ENCODE measurements at places on chromosomes 12 and 14.

DNA sequence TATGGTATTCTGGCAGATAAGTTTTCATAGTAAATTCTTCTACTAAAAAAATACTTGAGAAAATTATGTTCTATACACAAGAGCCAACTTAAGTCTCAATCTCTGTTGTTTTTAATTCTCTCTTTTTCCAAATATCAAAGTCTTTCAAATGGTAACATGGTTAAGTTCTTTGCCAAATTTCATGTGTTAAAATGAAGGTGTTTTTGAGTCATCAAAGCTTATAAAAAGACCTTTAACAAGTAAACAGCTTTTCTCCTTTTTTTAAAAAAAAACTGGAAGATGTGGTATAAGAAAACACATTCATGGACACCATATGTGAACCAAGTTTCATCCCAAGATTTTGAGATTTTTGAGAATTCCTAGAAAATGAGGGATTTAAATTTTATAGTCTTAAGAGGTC is 111.3 kb downstream of the FOXG1 start:
- no peak for DNase-seq

GRCh38 chr12:49887536-49888401 is 15.9 kb downstream of the FAIM2 start:
- no peak for DNase-seq

- DNase-seq, result no peak
Measured at GRCh38 chr14:51400139-51400538, 160.1 kb downstream of the TMX1 start.

GRCh38 chr12:121803861-121804416 is at the start of gene SETD1B:
Gene SETD1B (plus strand): TSS chr12:121804009. CDS start chr12:121804738, 729 bp downstream.
- peak; percentile 73 for DNase-seq

GRCh38 chr12:57213763-57214397 is 2.7 kb upstream of the NXPH4 start:
- no peak for DNase-seq

DNA sequence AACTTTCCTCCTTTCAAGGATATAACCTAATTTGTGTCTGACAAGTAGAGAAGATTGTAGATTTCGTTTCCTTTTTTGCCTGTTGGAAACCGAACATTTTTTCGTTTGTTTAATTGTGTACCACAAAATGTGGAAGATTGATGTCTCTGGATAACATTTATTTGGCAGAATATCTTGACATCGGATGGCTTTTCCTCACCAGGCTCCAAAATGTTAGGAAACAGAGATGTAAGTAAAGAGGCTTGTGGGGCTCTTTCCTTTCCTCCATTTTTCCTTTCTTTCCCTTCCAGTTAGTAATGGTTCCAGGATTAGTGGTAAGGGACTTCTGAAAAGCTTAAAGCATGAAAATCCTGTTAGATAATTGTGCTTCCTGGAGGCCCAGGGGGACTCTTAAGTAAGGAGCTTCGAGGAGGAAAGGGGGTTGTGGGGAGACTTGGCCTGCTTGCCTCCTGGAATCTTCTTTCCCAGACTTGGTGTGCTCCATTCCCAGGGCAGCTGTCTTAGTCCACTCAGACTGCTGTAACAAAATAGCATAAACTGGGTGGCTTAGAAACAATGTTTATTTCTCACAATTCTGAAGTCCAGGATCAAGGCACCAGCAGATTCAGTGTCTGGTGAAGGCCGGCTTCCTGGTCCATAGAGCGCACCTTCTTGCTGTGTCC is 243.1 kb upstream of the PWP1 start:
- no peak for DNase-seq

- no peak for DNase-seq
Measured at GRCh38 chr12:68356060-68356695, 24.0 kb upstream of the MDM1 start.

GRCh38 chr12:115947696-115948062 is 329.8 kb downstream of the MED13L start:
- no peak for DNase-seq

DNA sequence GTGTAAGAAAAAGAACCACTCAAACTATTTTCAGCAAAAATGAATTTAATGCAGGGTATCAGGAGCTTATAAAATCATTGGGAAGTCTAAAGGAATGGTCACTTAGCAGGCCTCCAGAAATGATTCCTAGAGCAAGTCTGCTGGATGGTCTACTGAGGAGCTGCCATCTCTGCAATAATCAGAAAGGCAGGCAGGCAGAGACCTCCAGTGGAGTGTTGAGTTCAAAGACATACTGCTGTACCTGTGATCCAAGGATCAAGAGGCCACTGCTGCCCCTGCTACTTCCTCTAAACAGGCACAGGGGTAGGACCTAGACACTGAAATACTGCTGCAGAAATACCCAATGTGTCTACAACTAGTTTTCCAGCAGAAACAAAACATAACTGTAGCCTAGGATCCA is 14.5 kb upstream of the KICS2 start:
- no peak for DNase-seq

DNA sequence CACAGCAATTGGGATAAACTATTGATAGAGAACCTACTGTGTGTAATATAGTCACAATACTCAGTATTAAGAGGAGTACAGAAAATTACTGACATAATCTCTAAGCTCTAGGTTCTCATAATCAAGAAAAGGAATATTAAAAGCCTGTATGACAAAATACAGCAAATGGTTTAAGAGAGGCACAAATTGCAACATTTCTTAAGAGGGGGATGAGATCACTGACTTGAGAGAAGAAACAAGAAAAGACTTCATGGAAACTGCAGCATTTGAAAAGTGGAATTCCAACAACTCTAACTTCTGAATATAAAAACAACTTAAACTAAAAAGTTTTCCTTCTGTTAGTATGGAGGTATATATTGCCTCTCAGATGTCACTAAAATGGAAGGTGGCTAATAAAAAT is 89.7 kb downstream of the NUMB start:
- DNase-seq, result no peak

DNA sequence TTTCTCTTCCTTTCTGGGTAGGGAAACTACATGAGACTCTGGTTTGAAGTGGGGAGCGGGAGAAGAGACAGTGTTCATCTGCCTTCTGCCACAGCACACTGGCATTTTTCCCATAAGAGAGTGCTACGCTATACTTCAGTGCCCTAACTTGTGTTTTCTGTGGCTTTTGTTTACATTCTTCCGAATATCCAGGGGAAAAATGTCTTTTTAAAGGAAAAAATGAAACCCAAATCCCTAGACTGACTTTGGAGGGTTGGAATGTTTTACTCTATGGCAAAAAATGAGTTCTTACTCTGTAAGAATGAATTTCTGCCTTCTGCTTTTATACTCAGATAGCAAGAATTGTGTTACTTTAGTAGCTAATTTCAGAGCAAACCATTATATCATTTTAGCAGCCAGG is 88.1 kb upstream of the TMEM263 start:
- no peak for DNase-seq

- no peak for DNase-seq
Measured at GRCh38 chr12:132610866-132611602, 652 bp upstream of the LRCOL1 start.

DNA sequence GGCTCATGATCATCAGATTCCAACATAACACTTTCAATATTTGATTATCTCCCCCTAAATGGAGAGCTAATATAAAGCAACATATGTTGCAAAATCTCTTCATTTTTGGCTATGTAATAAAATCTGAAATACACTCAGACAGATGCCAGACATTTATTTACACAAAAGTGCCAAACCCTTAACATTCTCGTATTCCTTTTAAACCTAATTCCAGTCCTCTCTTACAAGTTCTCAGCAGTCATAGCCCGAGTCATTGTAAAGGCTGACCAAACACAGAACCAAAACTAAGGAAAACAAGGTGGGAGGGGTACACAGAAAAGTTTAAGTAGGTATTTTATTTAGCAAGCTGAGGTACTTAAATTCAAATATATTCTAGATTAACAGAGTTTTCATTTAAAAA is 81.4 kb downstream of the LRP6 start:
- no peak for DNase-seq

DNA sequence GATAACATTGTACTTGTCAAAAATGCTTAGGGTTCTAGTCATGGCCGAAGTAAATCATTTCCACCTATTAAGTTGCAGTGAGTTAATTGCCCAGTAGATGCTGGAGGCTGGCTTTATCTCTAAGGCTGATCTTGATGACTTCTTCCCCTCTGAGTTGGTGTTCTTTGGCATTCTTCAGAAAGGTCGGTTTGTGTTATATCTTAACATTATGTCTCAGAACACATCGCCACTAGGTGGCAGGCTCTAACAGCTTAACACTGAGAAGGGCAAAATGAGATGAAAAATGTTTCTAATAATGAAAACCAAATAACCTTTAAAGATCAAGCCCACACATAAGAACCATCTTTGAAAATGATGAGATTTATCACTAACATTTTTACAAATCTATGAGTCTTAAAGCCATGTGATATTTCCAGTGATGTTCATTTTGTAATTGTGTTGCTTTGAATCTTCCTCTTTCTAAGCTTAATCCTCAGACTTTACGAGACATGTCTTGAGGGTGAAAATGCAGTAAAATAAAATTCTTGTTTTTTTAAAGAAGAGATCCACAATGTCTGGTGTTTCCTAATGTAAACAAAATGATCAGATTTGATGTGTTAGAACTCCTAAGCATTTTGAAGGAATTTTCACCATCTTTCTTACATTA is 28.6 kb downstream of the SUDS3 start:
- peak; percentile 56 for DNase-seq

DNA sequence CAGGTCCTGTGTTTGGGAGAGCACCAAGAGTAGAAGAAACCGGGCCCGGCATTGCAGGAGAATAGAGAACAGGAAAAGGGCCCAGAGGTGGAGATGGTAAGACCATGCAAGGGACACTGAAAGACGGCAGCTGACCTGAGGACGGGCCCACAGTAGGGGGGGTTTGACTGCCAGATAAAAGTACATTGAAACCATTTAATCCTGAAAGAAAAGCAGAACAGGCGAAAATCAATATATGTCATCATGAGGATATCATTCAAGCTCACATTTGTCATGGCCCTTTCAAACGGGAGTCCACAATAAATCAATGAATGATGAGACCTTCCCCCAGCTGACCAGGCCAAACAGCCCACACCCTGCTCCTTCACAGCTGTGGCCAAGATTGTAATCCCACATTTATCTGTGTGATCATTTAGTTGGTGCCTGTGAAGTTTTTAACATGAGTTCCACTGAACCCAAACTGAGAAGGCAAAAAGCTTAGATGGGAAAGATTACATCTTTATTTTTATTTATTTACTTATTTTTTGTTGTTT is 39.5 kb downstream of the E2F7 start:
- no peak for DNase-seq

GRCh38 chr14:60204843-60205774 is 39.9 kb upstream of the DHRS7 start:
- DNase-seq, result no peak

DNA sequence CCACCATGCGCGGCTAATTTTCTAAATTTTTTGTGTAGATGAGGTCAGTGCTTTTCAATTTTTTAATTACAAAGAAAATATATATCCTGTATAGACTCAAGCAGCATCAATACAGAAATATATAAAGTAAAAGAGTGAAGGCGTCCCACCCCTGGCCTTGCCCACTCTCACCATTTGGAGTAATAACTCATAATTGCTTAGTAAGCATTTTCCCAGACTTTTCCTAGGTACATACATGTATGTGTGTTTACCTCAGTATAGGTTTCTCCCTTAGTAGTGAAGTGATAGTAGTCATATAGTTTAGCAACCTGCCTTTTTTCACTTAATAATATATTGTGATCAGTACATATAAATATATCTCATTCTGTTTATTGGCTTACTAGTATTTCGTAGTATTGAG is 200.1 kb downstream of the NUBPL start:
- DNase-seq, result no peak

- DNase-seq, result no peak
Measured at GRCh38 chr12:132520421-132521199, 30.7 kb downstream of the FBRSL1 start.

GRCh38 chr12:58586762-58587161 is 333.5 kb downstream of the LRIG3 start:
- no peak for DNase-seq

- DNase-seq, result no peak
Measured at GRCh38 chr12:95582230-95583058, 31.2 kb upstream of the USP44 start.

GRCh38 chr12:29159661-29160060 is 10.6 kb downstream of the FAR2 start:
- no peak for DNase-seq

DNA sequence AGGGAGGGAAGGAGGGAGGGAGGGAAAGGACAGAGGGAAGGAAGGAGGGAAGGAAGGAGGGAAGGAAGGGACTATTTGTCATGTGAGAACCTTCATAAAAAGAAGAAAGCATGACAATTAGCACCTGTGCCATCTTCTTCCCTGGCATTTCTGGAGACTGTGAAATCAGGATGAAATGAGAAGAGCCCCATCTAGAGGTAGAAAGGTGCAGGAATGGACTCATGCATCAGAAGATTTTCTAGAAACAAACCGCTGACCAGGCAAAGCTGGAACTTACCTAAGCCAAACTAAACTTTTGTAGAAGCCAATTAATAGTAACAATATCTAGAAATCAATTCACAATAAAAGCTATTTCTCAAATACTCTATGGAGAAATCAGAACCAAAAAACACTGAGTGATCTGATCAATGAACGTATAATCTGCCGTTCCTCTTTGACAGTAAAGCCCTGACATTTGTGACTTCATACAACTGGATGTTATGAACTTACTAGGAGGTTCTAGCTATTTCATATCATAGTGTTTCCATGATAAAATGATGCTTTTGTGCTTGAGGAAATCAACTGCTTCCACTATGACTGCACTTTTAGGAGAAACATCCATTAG is 24.4 kb upstream of the CRACR2A start:
- peak; percentile 32 for DNase-seq

- DNase-seq, result peak; percentile 70
Measured at GRCh38 chr12:66860752-66861750, 182.2 kb upstream of the GRIP1 start.

DNA sequence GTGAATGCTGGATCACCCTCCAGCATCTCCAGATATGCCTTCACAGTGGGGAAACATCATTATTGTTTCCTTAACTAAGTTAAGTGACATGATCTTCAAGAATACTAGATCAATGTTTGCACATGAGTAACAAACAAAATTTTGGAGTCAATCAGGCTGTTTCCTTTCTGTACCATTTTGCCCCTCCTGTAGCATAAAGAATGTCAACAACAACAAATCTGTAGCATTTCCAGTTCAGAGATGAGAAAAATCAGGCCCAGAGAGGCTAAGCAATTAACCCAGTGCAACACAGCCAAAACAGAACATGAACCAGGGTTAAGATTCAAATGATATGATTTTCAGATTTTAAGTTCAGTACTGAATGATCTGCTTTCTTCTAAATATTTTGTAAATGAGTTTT is 31.7 kb downstream of the SRRM4 start:
- DNase-seq, result no peak

GRCh38 chr14:104559028-104559803 is 20.3 kb upstream of the C14orf180 start:
- DNase-seq, result no peak

- no peak for DNase-seq
Measured at GRCh38 chr14:20179218-20179617, 11.5 kb upstream of the OR11G2 start.

DNA sequence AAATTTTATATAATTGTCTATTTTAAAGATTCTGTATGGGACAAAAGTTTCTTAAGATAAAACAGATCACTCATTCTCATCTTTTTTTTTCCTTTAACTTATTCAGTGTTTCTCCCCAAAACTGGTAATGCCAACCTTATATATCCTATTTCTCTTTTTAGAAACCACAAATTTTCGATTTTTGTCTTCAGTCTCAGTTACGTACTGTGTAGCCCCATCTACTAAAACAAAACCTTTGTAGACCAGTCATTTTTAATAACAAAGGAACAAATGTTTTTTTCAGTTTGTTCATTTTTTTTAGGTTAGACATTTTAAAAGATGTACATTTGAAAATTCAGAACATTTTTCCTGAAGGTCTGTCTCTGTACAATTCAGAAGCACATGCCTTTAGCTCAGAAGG is 18.2 kb downstream of the PNMA1 start:
- no peak for DNase-seq
